Activated naive CD8-positive, alpha-beta T cell treated with anti-CD3 and anti-CD28 coated beads for 36 hours (primary cell): ENCODE measurements at places on chromosomes 2 and 18.

DNA sequence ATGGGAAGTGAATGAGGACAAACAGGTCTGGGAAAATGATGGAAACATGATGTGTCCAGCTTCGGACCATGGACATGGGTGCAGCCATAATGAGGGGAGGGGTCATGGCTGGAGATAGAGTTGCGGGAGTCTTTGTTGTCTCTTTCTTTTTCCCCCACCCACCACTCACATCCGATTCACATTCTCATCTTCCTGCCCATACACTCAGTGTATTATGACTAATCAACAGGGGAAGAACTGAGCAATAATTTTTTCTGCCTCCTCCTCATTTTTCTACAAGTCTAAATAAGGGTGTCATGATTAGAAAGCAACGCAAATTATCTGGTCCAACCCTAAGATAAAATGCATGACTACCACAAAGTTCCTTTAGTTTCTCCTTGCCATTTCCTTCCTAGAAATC is 5.7 kb upstream of the SERPINB2 start:
- DNase-seq: no peak

DNA sequence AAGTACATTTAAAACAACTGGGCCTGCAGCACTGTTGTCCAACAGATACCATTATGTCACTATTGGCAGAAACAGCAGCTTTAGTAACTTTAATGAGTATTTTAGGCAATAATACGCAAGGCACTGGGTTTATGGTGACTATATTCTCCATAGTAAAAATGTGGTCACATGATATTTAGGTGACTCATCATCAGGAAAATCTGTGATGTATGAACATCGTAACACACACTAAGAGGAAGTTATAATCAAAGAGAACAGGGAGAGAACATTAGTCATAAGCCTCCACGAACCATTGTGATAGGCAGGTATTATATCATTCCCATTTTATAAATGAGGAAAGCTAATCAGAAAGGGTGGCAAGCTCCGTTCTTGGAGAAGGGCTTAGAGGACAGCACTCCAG is 36.9 kb downstream of the RAPH1 start:
- no peak for DNase-seq

- no peak for DNase-seq
These were observed 39.7 kb upstream of the GRP start for GRCh38 chr18:59180150-59180845.

- DNase-seq: no peak
These were observed 7.7 kb upstream of the NFATC1 start for GRCh38 chr18:79388043-79388442.

DNA sequence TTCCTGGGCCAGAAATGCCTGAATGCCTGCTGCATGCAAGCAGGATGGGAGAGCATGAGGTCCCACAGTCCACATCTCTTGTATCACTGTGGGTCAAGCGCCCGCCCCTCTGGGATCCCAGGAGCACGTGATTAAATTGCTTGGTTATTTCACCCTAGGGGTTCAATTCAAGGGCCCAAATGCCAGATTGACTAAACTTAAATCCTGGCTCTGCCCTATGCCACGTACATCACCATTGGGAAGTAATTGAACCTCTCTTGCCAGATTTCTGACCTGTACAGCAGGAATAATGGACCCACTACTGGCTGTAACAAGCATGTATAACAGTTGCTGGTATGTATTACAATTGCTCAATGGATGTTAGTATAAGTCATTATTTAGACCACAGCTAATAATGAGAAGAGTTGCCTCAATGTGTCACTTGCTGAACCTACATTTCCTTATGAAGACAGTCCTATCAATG is 19.9 kb downstream of the FHL2 start:
- no peak for DNase-seq

DNA sequence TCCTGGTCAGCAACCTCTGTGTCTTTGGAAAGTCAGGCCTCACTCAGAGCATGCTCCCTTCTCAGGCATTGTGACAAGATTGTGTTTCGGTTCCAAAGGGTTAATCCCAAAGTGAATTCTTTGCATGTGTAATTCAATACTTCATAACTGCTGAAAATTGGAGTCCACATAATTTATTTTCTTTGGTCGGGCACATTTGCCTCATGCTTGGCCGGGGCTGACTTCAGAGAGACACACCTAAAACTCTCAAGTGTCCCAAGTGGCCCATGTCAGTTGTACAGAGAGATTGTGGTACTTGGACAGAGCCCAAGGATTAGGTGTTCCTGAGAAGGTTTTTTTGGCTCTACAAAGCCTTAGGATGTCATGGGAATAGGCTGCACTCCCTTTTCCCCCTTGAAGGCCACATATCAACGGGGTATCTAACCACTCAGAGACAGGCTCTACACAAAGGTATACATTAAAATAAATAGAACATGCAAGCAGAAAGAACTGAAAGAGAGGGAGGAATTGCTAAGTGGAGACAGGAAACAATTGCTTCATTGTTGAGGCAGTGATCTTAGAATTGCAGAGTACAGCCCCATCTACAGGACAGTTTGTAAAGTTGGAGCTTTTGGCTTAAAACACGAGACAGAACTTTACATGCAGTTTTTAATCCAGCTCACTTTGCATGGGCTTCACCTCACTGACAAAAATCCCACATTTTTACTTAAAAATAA is 1232.3 kb upstream of the ZEB2 start:
- DNase-seq: no peak

GRCh38 chr2:205245652-205246051 is 436.6 kb upstream of the NRP2 start:
- DNase-seq: no peak

GRCh38 chr2:238136820-238137537 is 1.5 kb upstream of the KLHL30 start:
- no peak for DNase-seq

DNA sequence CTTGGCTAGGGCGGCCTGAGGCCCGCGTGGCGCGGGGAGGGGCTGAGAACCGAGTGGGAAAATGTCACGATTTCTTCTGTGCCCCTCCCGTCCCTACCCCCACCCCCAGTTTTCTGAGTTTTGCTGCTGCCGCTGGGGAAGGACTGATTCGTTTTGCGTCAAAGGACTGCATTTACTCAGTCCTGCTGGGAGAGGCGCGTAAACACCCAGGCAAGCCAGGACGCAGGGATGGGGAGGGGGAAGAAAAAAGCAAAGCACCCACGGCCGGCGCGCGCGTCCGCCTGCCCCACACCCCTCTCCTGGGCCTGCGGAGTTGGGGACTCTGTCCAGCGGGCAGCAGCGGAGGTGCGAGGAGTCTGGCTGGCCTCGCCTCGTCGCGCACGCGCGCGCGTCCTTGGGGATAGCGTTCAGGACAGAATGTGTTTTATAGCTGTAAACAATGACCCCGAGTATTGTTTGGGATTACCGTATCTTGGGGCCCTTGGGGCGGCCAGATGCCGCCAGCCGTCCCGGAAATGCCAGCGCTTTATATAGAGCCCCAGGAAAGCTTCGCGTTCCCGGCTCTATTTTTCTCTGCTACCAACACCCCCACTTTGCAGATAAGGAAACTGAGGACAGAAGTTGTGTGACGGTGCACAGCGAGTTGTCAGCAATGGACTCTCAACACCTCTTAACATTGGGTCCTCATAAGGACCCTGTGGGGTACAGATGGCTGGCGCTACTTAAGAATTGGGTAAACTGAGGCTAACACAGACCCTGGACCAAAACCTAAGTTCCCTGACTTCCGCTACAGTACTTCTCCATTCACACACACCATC is 1.7 kb upstream of the FOSL2 start:
- no peak for DNase-seq

DNA sequence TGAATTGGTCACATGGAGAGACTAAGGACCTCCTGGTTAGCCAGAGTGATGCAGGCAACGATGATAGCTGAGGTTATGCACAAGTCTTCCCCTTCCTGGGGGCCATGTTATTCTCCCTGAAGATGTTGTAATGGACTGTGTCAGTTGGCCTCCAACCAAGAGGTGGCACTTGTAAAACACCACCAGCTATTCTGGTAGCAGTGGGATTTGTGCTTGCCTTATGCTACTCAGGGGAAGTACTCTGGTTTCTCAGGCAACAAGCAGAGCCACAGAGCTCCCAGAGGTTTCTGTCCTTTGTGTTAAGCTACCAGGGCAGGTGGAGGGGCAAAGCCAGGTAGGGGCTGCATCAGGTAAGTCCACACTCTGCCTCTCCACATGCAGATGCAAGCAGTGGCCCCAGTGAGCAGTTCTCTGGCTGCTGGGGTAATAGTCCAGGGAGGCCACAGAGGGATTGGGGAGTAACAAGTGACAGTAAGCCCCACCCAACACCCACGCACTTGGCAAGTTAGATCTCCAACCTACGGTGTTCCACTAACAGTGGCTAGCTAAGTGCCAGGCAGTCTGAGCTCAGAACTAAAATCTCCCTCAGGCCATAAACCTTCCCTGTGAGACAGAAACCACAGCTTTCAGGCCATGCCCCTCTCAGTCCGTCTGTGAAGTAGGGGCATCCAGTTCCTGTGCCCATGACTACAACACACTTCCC is 99.7 kb downstream of the RND3 start:
- no peak for DNase-seq

GRCh38 chr2:127129937-127130336 is 23.0 kb upstream of the BIN1 start:
- DNase-seq: no peak

- no peak for DNase-seq
These were observed 79.4 kb upstream of the FOSL2 start for GRCh38 chr2:28313220-28313784.

DNA sequence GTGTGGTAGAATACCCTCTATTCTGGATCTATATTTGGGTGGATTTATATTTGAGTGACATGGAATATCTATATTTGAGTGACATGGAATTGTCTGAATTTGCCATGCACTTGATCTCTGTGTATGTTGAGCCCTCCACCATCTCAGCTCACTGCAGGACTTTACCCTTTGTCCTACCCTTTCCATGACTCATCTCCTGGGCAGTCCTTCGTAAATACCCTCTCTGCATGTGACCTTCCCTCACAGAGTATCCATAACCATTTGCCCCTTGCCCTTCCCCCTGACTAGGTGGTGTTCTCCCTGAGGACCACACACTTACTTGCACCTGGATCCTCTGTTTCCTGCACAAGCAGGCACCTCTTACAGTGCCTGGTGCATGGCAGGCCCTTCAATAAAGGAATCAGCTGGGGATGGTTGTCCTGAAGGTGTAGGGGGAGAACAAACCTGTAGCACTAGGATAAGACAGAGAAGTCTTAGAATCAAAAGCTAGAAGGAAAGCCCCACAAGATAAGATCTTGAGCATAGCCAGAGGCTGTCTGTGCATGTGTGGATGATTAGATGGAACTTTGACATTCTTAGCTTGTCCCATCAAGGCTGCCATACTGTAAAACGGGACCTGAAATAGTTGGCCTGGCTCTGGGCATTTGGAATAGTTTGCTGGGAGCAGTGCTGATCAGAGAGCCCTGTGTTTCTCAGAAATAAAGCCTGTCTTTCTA is 230.4 kb downstream of the FHOD3 start:
- DNase-seq: no peak

DNA sequence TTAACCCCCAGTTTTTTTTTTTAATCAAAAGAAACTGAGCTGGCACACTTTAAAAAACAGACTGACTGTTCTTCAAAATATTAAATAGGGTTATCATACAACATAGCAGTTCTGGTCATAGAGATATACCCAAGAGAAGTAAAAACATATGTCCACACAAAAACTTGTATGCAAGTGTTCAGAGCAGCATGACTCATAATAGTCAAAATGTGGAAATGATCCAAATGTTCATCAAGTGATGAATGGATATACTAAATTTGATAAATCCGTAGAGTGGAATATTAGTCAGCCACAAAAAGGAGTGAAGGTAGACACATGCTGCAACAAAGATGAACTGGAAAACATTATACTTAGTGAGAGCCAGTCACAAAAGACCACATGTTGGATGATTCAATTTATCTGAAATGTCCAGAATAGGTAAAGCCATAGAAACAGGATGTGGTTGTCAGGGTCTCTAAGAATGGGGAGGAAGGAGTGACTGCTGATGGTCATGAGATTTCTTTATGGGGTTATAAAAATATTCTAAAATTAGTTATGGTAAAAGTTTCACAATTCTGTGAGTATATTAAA is 5.1 kb downstream of the SMIM21 start:
- DNase-seq: no peak

DNA sequence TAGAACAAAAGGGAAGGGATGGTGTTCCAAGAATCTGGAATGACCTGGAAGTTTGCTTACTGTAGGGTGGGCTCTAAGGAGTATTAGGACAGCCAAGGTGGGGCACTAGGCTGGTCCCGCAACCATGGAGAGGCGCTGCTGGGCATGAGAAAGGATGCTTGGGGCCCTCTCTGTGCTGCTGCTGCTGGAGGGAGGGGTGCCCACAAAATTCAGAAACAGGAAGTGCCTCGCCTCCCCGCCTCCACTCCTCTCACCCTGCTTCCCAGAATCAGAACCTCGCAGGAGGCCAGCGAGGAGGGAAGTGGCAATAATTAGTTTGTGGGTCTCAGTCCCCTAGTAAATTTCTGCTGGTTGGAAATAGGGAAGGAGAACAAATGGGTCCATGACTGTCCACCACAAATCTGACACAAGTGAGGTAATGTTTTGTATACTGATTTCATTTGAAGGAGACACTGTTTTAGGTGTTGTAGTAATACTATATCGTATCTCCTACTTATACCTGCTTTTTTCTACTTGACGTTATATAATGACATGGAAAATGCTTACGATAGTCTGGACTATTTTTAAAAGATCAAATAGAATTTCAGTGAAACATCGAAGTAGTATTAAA is 7.9 kb upstream of the PDCL3 start:
- peak; percentile 35 for DNase-seq

GRCh38 chr2:204251158-204251997 is 293.9 kb upstream of the PARD3B start:
- peak; percentile 37 for DNase-seq

DNA sequence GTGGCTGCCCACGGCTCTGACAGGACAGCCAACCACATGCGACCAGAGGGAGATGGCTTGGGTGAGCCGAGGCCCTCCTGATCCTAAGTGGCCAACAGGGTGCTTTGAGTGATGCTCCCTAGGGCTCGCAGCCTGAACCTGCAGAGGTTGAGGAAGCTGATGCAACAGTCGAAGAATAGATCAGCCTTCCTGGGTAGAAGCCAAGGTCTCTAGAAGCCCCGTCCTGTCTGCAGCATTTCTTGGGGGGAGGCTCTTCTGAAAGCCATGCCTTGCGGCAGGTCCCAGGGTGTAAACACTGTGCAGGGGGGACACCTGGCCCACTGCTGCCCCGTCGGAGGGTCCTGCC is 136.4 kb downstream of the HDAC4 start:
- peak; percentile 52 for DNase-seq

- DNase-seq: no peak
These were observed 2.8 kb upstream of the TCF7L1 start for GRCh38 chr2:85130407-85130806.

DNA sequence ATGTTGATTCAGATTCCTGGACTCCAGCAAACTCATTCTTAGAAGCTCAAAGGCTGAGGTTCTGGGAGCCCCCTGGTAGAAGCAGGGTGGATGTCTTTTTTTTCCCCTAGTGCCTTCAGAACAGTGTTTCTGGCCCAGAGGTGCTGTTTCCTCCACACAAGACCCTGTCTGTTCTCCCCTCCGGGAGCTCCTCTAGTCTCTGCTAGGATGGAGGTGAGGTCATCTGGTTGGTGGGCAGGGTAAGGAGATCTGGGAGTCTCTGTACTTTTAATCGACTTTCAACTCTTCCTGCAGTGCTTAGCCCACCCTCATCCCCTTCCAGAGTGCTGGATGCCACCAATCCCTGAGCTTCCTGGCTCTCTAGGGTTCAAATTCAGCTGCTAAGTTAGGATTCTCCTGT is 192.0 kb downstream of the SH3BP4 start:
- DNase-seq: no peak
